NB4 (cell line): ENCODE measurements at places on chromosomes 5 and 9.
A peak's percentile ranks its signal among the peaks of the same experiment; 100 is the strongest.

- DNase-seq: peak; percentile 32
Observed at GRCh38 chr9:90795084-90795483, 6.5 kb upstream of the SYK start.

GRCh38 chr9:106179191-106179590 is 484.9 kb downstream of the TMEM38B start:
- no peak for DNase-seq

- no peak for DNase-seq
Observed at GRCh38 chr5:147780924-147781573, 1.5 kb downstream of the JAKMIP2 start.

- peak; percentile 40 for DNase-seq
Observed at GRCh38 chr9:72476617-72477437, 44.6 kb upstream of the TMC1 start.

- no peak for DNase-seq
Observed at GRCh38 chr9:100033877-100034551, 64.8 kb downstream of the ERP44 start.

DNA sequence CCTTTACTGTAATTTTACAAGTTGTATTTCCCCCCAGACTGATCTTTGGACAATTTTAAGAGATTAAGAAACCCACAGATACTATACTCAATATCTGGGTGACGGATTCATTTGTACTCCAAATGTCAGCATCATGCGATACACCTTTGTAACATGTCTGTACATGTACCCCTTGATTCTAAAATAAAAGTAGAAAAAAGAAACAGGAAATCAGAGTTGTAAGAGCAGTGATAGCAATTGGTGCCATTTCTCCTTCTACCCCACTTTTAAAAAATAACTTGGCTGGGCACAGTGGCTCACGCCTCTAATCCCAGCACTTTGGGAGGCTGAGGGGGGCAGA is 116.9 kb downstream of the FGF1 start:
- no peak for DNase-seq

- DNase-seq: no peak
Observed at GRCh38 chr5:132054031-132054696, 6.3 kb upstream of the IL3 start.

DNA sequence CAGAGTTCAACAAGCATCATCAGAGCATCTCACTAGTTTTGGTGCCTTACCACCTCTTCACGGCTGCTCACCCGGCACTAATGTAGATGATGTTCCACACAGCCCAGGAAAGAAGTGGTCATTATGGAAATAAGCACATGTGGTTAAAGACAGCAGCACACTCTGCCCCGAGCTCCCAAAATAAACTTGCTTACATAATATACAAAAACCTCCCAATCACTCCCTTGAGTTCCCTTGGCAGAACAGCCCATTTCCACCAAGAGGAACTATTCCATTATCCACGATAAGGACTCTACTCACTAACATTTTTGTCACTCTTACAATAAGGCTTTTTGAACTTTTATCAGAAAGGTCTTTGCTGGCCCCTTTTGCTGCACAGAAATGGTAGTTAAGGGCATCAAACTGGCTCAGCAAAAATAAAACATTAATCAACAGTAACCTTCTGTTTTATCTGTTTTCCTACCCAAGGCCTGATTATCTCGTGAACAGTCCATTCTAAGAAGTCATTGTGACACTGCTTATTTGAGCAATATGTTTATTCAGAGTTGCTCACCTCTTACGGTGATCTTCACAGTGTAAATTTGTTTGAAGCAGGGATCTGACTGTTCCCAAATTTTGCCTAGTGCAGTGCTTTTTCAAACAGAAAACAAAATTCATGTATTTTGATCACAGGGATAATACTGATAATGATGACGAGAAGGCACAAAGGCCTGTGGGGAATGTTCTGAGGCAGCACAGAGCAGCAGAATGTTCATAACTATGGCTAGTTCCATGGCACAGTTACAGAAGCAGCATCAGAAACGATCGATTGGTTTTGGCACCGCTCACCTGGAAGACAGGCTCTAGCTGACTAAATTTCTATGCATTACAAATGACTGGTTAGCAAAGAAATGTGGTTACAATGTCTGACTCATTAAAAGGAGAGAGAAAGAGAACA is 399.8 kb upstream of the PIK3R1 start:
- no peak for DNase-seq

GRCh38 chr5:144815131-144815530 is 644.5 kb downstream of the KCTD16 start:
- DNase-seq: no peak

GRCh38 chr5:16489322-16489791 is 23.8 kb upstream of the ZNF622 start:
- peak; percentile 44 for DNase-seq

- DNase-seq: no peak
Observed at GRCh38 chr5:52731274-52732027, 56.3 kb upstream of the ITGA1 start.

DNA sequence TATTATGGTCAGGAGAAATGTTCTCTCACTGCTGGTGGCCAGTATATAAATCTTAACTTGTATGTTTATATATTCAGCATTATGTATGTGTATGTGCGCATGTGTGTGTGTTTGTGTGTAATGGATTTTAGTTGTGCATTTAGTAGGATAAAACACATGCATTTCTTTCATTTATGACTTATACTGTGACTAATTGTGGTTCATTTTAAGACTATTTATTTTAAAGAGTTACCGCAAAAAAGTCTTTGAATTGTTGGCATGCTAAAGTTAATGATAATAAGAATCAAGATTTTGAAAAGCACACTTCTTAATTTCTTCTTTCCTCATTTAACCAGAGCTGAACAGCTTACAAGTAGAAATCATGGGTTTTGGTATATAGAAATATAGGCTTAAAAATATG is 60.9 kb downstream of the RAI14 start:
- no peak for DNase-seq

DNA sequence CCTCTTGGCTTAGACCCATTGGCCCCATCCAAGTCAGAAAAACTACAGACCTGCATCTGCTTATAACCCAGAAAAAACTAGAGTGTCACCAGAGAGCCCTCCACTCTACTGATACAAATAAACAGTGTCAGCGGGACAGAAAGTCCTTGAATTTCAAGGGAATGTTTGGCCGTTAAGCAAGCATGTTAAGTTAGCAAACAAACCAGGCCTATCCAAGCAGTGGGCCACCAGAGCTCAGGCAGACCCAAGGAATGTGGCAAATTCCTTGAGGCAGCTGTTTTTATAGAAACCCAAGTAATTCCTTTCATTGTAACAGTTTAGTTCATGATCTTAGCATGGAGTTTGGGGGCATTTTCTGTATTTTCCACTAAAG is 70.9 kb downstream of the PRLR start:
- no peak for DNase-seq

GRCh38 chr9:82320566-82320965 is 332.0 kb downstream of the SPATA31D1 start:
- DNase-seq: no peak

DNA sequence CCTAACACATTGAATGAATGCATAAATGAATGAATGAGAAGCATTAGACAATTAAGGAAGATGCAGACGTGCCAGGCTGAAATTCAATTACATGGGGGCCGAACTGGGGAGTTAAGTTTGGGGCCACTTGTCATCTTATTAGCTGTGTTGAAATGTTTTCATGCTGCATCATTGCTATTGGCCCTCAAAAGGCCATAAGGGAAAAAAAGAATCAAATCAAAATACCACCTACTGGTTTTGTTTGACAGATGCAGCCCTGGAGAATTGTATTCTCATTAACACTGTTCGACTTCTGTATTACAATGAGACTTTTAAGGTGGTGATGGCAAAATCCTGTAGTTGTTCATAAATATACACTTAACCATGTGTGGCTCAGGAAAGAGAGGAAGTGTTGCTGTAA is 38.4 kb downstream of the UBE2QL1 start:
- no peak for DNase-seq

GRCh38 chr5:16759147-16759773 is 142.5 kb upstream of the RETREG1 start:
- peak; percentile 60 for DNase-seq

DNA sequence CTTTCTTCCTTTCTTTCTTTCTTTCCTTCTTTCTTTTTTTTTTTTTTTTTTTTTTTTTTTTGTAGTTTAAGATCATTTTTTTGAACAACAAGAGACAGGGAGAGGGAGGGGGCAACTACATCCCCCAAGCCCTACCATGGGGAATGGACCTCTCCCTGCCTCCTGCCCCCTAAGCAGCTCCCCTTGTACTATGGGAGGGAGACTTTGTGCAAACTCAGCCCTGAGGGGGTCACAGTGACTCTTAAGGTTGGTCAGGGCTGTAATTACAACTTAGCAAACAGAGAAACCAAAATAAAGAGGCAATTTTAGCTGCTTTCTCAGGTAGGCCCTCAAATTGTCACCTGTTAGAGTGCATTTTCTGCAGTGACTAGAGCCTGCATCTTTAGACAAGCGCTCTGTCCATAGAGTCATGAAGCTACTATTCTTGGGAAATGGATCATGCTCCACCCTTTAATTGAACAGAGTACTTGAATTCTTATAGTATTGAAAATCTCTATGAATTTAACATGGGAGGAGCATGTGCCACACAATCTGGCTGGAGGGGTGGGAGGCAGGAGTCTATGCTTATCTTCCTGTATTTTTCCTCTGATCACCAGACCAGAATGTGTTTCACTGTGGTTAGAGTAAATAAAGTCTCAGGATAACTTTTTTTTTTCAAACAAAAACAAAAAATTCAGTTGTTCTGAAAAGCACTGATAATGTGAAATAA is 24.3 kb upstream of the PIK3R1 start:
- no peak for DNase-seq

GRCh38 chr9:22244139-22245011 is 202.2 kb upstream of the DMRTA1 start:
- DNase-seq: no peak

DNA sequence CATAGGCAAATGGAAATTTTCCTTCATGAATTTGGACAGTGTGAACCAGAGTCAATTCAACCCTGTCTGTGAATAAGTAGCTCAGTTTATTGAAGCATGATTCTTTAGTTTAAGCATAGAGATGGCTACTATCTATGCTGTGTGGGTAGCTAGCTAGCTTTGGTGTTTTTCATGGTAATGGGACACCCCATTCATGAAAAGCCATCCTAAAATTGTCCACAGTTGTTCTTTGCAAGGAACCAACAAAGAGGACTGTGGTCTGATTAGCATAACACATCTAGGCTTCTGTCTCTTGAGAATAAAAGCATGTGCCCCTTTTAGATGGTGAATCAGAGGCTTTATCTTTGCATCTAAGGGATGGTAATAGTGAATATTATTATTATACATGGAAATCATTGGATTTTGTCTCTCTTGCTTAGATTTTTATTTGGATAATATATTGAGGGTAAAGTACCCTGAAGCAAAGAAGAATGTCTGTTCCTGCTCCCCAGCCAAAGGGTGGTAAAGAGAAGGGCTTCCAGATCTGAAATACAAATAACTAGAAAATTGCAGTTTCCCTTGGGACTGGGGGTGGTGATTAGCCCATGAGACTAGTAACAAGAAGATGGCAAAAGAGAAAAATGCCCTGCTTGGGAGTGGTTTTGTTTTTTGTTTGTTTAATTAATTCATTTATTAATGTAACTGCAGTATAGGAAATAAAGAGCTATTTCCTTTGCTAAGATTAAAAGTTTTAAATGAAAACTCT is 624.2 kb upstream of the ZNF608 start:
- DNase-seq: no peak

DNA sequence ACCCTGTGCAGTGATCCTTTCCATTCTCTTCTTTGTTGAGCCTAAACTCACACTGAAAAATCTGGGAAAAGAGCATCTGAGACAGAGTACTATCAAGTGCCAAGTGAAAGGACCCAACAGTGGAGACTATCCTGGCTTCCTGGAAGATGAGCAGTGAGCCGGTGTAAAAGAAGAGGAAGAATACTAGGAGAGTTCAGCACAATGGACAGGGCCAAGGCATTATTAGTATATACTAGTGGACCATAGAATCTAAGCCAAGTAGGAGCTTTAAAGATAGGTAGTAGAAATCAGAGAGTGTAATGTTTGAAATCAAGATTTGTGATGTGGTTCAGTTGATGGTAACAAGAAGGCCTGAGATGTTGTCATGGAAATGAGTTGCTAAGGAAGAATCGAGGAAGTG is 140.8 kb downstream of the CAMK4 start:
- DNase-seq: peak; percentile 5

GRCh38 chr9:114366334-114367128 is 21.3 kb downstream of the AKNA start:
- peak; percentile 84 for DNase-seq

- no peak for DNase-seq
Observed at GRCh38 chr9:69647804-69648203, 24.4 kb downstream of the APBA1 start.

GRCh38 chr5:168449166-168449565 is 37.1 kb upstream of the RARS1 start:
- no peak for DNase-seq

- DNase-seq: no peak
Observed at GRCh38 chr9:124365036-124365435, 50.2 kb downstream of the PSMB7 start.

- no peak for DNase-seq
Observed at GRCh38 chr5:121408778-121409177, 442.9 kb upstream of the FTMT start.
